Lung (tissue), 17 donors: ENCODE measurements at places on chromosomes 1 and 21. TPM values are rescaled to one million over a fixed set of nuclear protein-coding genes. Genes with fewer than 3 reads are reported as not detected.

GRCh38 chr21:25329227-25329825, 278.0 kb downstream of the MRPL39 start:
- no peak for DNase-seq

DNA sequence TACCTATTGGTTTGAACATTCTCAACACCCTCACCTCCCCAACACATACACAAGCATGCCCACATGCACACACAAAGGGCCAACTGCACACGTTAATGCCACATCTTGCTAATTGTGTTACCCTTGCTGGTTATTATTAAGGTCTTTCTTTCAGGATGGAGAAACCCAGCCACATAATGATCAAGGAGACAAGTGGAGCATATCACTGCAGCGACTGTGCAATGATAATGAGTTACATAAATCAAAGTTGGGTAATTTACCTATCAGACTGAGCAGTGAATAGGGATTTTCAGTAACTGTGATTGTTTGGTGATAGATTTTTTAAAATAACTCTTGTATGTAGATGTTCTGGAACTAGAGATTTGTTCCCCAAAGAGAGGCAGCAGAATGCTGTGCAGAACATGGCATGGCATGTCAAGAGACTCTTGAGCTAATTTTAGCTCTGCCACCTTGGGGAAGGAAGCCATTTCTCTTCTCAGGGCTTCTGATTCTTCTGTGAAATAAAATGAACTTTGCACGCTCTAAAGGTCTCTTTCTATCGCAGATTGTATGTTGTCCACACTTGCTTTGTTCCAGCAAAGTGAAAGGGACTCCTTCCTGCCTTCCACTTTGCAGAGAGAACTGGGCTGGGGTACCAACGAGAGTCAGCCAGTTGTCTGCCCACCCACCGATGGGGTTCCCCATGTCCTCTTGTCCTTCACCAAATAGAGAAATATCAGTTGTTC, 126.0 kb upstream of the CAMK1G start:
- peak; percentile 32 for DNase-seq

Gene GUCA2B
- total RNA-seq = not detected

DNA sequence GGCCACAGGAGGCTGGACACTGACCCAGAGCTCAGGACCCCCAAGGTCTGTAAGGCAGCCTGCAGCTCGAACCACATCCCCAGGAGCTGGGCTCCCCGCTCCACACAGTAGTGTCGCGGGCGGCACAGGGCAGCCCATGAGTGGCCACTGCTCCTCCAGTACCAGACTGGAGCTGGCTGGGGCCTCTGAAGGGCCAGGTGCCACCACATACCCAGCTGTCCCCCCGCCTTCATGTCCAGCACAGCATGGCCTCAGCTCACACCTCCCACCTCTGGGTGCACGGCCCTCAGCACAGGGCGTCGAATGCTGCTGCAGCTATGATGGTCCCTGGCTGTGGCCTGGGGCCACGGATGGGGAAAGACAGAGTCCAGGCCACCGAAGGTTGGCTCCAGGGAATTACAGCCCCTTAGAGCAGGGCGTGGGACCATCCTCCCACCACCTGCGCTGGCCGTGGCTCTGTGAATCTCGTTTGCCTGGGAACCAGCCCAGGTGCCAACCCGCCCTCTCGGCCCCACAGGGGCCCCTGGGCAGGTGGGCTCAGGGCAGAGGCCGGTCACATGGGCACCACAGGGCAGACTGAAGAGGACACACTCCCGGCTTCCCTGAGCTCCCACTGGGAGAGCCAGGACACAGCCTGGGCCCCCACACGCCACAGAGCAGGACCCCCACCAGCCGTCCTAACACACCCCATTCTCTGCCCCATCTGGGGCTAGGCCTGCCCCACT, 2.1 kb upstream of the TNFRSF4 start:
- DNase-seq = no peak

Gene S100A7
- total RNA-seq = not detected

- no peak for DNase-seq
These were observed 3.8 kb downstream of the UTP25 start for GRCh38 chr1:209831615-209832014.

Gene GPR52
- total RNA-seq = 7.3 TPM

Gene KIF2C
- 1.5 TPM for total RNA-seq

Gene CD244
- total RNA-seq = 1.5 TPM

DNA sequence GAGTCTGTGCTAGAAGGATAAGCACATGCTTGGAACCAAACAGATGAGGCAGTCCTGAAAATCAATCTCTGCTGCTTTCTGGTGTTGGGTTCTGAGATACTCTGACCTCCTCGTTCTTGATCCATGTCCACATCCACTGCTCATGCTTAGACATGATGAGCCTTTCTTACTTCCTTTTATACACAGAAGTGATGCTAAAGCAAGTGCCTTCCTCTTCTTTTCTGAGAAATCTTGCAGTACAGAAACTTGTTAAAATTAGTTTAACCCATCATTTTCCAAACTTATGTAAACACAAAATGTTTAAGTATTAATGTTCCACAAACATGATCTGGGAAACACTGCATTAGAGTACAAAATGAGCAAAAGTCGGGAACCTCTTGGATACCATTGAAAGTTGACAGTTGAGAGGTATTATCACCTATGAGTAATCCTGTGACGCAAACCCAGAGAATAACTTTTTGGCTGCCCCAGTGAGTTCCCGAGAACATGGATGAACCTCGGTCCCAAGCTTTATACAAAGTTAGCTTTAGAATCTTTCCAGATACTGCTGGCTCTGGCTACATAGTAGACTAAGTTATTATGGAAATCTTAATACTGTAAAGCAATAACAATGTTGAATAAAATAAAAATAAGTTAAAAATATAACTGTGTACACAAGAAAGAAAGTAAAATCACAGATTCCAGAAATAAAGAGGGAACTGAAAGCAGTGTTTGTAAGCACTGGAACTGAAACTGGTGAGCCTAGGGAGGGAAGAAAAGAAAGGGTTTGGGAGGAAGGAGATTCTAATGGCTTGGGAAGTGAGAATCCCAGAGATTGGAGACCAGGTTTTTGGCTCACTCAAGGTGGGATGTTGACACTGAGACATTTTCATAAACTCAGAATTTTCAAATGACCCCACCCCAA, 429.3 kb upstream of the RUNX1 start:
- no peak for DNase-seq

Gene FAM151A
- not detected for total RNA-seq

DNA sequence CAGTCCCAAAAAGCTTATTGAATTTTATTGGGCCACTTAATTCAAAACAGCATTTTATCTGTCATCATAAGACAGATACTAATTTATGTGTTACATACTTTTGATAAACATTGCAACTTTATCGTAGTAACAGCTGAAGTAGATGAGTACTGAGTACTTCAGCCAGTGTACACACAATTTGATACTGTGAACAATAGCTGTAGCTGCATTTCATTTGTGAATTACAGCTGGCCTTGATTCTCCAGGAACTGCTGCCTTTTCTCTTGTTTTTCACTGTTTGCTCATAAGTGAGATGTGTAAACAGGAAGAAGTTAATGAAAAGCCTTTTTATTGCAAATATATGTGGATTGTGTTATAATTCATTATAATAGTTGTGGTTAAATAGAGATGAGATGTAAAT, 10.2 kb downstream of the UAP1 start:
- no peak for DNase-seq

GRCh38 chr1:158076441-158076840, 83.0 kb downstream of the KIRREL1 start:
- no peak for DNase-seq
